Regular cardiac myocyte (primary cell): ENCODE measurements at places on chromosomes 4 and X. TPM values are rescaled to one million over a fixed set of nuclear protein-coding genes. Genes with fewer than 3 reads are reported as not detected.

Gene TRAM1L1
- total RNA-seq: 3.3 and 3.9 TPM in 2 replicates

Gene CENPC
- total RNA-seq: 7.9 and 10.7 TPM in 2 replicates

Gene PNMA5
- not detected in 2 replicates for total RNA-seq

Gene PRICKLE3
- 5.0 and 6.2 TPM in 2 replicates for total RNA-seq

Gene SASH3
- total RNA-seq: not detected in 2 replicates

Gene FMR1NB
- total RNA-seq: not detected in 2 replicates

Gene RHOXF2B
- total RNA-seq: not detected in 2 replicates

Gene PDCL2
- total RNA-seq: not detected in 2 replicates

Gene RTL5
- total RNA-seq: 2.0 and 3.3 TPM in 2 replicates

Gene ARMCX2
- 112 and 123 TPM in 2 replicates for total RNA-seq

Gene PCDH19
- total RNA-seq: under 0.01 TPM in 2 replicates

Gene AREG
- 3.9 and 5.9 TPM in 2 replicates for total RNA-seq

Gene KLB
- total RNA-seq: under 0.01 TPM in 1 of 2 replicates, not detected in the other

Gene AFF2
- total RNA-seq: 0.56 and 0.96 TPM in 2 replicates

Gene ARHGEF9
- 11.3 and 23.1 TPM in 2 replicates for total RNA-seq

Gene FRMPD3
- under 0.01 TPM in 2 replicates for total RNA-seq

Gene GALNTL6
- under 0.01 TPM in 2 replicates for total RNA-seq

Gene MAGEB17
- total RNA-seq: not detected in 2 replicates

Gene C4orf54
- not detected in 2 replicates for total RNA-seq

Gene PPEF2
- total RNA-seq: 0.19 TPM in 1 of 2 replicates, not detected in the other

Gene PWWP3B
- total RNA-seq: under 0.01 and 0.28 TPM in 2 replicates

Gene PRSS12
- total RNA-seq: 9.3 and 14.6 TPM in 2 replicates

Gene PRR27
- not detected in 2 replicates for total RNA-seq

Gene ANOS1
- total RNA-seq: 2.1 and 6.5 TPM in 2 replicates

Gene CLDN34
- not detected in 2 replicates for total RNA-seq

Gene PRR32
- not detected in 2 replicates for total RNA-seq

Gene CDS1
- total RNA-seq: under 0.01 and 0.28 TPM in 2 replicates

Gene TDO2
- total RNA-seq: under 0.01 and 0.28 TPM in 2 replicates

Gene KCTD8
- 0.77 and 3.1 TPM in 2 replicates for total RNA-seq

Gene SPANXB1
- total RNA-seq: not detected in 2 replicates

Gene ATOH1
- total RNA-seq: not detected in 2 replicates

Gene MAGED1
- 95.6 and 151 TPM in 2 replicates for total RNA-seq

Gene ARMCX4
- total RNA-seq: 5.4 and 6.8 TPM in 2 replicates

Gene SCD5
- 16.3 and 25.7 TPM in 2 replicates for total RNA-seq

Gene CNGA1
- 0.38 and 0.56 TPM in 2 replicates for total RNA-seq

Gene CCDC158
- 0.19 and 1.1 TPM in 2 replicates for total RNA-seq

Gene LEF1
- 0.28 and 0.77 TPM in 2 replicates for total RNA-seq
